H1 (cell line): ENCODE measurements at places on chromosomes 7 and 10. TPM values are rescaled to one million over a fixed set of nuclear protein-coding genes. Genes with fewer than 3 reads are reported as not detected.

SUGCT gene
- 3.0 and 5.4 TPM in 2 replicates for total RNA-seq

SH2D4B gene
- total RNA-seq = 0.10 and 0.13 TPM in 2 replicates

PAPOLB gene
- 0.11 and 0.15 TPM in 2 replicates for total RNA-seq

OR2A12 gene
- total RNA-seq = not detected in 2 replicates

ANXA8 gene
- total RNA-seq = not detected in 2 replicates

DNA sequence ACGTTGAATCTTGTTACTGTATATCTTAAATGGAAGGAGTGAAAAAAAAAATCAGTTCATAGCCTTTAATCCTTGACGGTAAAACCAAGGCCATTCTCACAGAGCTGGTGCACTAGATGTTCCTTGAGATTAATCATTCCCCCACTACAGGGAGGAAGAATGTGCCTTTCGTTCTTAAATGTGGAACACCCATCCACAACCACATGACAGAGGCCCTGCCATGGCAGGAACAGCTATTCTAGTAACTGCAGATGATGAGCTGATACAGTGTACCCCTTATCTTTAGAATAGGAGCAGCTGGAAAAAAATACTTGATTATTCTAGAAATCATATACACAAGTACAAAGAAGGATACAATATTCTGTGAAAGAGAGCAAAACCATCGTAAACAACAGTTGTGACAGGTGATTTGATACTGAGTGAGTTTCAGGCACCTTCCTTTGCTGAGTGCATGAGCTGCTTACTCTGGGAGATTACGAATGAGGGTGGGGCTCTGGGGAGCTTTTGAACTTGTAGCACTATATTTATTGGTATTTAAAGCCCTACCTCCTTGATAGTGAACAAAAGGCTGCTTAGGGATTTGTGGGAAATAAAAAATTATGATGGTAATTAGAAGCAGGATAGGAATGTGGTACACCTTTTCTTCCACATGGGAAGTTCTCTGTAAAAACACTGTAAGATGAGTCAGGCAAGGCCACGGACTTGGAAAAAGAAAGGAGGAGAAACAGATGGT, 244.4 kb upstream of the SLC26A5 start:
- DNase-seq = no peak

GRCh38 chr7:121456785-121457359, 60.8 kb upstream of the FAM3C start:
- DNase-seq = no peak

DNA sequence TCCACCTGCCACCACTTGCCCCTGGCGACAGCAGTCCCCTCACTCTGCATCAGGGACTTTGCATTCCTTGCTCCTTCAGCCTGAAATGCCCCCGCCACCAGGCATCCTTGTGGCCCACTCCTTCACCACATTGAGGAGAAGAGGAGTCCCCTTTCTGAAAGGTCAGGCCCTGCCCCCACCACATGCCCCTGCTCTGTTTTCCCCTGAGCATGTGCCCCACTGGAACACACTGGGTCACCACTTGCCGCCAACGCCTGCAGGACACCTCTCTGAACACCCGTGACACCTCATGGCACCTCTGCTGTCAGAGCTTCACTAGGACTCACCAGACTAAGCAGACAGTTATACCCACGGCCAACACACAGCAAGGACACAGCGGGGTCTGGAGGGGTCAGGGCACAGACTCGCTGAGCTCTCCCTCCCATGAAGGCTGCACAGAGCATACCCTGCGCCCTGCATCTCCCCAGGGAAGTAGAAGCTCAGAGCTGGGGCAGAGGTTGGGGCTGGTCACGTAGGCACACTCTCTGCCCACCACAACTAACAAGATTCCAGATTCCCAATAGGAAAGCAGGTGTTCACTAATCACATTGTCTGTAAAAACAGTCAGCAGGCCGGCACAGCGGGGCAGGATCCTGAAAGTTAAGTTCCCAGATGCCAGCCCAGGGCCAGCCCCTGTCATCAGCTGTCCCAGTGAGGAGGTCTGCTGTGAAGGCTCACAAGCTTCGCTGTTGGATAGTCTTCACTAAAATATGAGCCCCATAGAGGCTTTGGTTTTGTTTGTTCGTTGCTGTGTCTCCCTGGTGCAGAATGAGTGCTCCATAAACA, 5.8 kb upstream of the AOC1 start:
- no peak for DNase-seq

DNA sequence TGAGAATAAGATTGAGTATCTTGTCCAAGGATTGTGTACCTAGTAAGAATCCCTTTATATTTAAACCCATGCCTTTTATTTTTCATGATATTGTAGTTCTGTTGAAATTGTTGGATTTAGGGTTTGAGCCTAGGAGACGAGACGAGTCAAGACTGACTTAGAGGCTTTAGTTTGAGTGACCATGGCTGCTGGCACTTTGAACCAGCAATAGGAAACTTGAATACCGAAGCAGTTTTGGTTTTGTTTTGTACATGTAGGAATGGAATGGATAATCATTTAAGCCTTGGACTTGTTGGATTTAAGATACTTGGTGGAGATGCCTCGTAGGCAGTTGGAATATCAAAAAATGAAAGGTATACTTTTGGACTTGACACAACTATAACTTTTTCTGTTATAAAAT, 229.0 kb downstream of the BICC1 start:
- DNase-seq = no peak

DNA sequence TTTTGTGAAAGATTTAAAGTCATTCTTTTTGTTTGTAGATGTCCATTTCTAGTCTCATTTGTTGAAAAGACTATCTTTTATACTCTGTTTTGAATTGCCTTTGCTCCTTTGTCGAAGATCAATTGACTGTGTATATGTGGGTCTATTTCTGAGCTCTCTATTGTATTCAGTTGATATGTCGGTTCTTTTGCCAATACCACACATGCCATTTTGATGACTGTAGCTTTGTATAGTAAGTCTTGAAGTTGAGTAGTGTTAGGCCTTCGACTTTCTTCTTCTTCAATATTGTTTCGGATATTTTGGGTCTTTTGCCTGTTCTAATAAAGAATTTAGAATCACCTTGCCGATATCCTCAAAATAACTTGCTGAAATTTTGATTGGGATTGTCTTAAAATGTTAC, 104.5 kb downstream of the CCSER2 start:
- no peak for DNase-seq

DNA sequence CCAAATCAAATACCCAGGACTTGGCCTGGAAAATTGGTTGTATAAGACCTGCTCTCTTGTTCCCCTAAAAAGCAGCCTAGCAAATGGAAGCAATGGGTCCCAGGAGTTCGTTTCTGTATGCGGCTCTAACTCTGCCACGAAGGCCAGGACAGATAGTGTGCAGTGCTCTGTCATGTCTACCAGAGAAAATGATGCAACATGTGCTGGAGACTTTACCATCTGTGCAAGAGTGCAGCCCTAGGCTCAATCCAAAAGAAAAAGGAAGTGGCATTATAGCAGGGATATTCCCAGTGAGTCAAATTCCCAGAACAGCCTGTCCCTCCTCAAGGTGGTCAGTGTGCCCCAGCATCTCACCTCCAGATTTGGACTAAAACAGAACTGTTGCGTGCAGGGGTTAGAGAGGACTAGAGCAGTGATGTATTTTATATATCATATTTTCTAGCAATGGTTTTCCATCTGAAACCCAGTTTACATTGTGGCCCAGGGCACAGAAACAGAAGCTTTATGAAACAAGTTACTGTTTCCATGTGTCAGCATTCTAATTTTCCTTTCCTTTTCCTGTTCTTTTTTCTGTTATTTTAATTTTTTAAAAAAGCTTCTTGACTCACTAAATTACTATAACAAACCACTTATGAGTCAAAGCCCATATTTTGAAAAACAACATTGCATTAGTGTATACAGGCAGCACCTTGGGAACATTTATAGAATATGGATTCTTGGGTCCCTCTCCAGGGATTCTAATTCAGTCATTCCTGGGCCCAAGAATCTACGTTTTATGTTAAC, 311.2 kb downstream of the RNLS start:
- DNase-seq = no peak
